NCI-H1105 treated with DMSO at 0.1 percent for 48 hours (cell line): ENCODE measurements at places on chromosomes 13 and 19.
A peak's percentile ranks its signal among the peaks of the same experiment; 100 is the strongest.

DNA sequence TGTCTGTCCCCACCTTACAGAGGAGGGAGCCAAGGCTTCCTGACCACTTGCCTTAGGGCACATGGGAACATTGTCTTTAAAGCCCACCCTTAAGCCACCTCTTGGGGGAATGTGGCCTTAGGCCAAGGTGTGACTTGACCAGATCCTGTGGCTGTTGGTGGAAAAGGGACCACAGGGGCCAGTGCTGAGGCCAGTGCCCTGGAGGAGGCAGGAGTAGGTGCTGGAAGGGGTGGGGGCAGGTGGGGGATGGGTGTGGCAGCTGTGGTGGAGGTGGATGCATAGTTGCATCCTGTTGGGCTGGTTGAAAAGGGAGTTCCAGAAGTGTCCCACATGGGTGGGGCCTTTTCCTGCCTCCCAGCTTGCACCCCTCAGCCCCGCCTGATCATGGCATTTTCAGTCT, 44.8 kb downstream of the DNM2 start:
- no peak for DNase-seq

GRCh38 chr13:100396776-100397175, 191.8 kb downstream of the GGACT start:
- no peak for DNase-seq

DNA sequence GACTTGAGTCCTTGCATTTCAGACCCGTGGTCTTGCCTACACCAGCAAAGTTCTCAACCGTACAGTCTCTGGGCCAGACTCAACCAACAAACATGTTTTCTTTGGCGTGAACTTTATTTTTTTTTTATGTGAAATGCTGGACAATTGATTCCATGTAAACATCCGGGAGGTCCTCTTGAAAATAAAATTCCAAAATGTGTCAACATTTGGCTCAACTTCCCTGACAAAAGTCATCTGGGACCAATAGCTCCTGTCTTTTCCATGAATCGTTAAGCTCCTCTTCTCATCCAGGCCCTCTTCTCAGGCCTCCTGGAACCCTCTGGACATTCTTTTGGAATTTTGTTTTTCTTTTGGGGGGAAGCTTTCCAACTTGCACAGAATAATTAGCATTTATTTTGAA, 2.7 kb downstream of the ALDH16A1 start:
- DNase-seq, result no peak

DNA sequence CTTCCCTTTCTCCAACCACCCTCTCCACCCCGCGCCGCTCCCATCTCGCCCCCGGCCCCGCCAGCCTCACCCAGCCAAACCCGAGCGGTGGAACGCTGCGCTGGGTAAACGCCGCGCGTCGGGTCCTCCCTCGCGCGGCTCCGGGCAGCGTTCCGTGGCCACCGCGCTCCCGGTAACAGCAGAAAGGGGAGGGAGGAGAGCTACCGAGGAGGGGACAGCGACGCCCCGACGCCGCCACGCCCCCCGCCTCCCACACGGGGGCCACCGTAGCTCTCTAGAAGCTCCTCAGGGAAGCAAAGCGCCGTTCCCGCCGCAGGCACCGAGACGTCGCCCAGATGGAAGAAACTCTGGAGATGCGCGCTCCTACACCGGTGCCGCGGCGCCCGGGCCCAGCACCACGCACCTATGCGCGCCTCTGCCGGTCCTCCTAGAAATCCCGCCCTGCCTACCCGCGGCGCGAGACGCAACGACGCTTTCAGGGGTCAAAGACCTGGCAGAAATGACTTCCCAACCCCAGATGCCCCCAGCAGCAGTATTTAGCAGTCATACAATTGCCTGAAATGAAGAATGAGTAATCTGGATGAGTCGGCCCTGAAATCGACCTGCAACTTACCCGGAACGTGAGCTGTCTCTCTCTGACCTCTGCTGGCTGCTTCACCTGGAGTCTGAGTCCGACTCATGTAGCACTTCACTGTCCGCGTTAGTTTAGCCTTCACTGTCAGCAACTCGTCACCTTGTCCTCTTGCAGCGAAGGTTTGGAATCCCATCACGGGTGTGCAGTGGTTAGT, at the start of gene RUBCNL:
Gene RUBCNL (minus strand): TSS at position 189 of the 788 bp plus-strand sequence. CDS start 14,777 bp downstream, outside the sequence.
- DNase-seq, result peak; percentile 18

DNA sequence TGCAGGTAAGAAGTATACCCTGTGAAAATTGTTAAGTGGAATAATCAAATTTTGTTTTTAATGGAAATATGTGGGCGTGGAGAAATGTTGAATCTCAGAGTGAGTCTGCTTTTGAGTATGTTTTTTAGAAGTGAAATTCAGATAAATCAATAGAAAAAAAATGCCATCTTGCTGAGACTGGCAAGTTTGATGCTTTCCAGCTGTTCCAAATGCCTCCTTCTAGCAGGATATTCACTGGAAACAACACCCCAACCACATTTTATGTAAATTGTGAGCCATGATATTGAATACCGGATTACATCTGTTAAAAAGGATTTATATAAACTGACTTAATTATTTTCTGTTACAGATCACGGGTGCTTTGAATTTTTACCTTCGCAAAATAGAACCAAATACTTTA, 115.4 kb downstream of the ITGBL1 start:
- no peak for DNase-seq

GRCh38 chr19:30070968-30071632, 129.1 kb downstream of the URI1 start:
- DNase-seq, result peak; percentile 75

DNA sequence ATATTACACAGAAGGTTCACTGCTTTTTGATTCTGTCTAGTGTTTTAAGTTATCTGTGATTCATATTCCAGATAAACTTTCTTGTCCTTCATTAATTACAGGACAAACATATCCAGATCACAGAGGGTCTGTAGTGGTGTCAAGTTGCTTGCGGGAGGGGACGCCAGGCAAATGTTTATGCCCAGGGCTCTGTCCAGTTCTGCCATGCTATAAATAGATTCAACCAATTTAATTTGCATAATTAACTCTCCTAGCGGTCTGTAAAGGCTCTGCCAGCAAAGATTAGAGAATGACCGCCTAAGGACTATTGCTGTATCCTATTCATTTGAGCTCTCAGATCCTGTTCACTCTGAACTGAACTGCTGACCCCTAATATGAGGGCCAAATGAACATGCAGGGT, 59.7 kb upstream of the TRPC4 start:
- no peak for DNase-seq

GRCh38 chr19:14961956-14962685, 17.5 kb downstream of the SLC1A6 start:
- no peak for DNase-seq

DNA sequence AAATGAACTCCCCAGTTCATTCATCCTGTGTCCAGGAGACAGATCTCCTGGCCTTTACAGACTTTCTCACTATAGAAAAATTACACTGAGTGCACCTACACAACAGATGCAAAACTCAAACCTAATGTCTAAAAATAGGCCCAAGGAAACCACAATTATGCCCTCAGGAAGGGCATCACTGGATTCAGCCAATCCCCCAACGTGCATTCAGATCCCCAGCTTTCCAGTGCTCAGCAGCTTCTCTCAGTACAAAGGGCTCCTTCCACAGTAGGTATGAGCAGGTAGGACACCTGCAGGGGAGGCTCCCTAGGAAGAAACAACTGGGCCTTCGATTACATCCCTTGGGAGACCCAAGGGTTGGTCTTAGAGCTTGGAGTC, 2.1 kb downstream of the ZNF709 start:
- DNase-seq, result no peak

DNA sequence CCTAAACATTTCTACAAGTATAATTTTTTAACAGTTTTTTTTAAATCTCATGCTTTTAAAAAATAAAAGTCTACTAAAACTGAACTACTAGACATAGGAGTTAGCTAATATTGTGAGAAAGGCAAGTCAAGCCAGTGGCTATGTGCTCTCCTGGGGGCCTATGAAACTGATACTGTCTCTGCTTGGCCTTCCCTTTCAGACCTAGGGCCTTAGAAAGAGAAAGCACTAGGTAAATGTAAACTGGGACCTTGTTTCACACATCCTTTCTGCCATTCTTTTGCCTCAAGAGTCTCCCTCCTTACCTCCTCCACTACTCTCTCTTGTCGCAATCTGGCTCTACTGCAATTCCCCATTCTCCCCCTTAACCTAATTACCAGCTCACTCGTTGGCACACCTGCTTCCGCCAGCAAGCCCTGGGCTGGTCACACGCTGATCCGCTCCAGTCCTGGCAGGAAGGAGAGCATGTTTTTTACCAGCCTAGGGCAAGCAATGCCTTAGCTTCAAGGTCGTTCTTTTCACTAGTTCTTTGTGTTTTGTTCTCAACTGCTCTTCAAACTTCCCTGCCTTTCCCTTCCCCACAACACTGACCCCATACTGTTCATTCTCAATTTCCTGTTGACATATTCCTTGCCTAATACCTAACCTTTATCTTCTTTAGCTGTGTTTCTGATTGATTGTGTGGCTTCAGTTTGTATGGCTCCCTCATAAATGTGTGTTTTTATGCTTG, 23.1 kb downstream of the TBC1D4 start:
- DNase-seq, result peak; percentile 48

GRCh38 chr19:29923653-29924052, 18.4 kb upstream of the URI1 start:
- DNase-seq, result no peak

- peak; percentile 43 for DNase-seq
Measured at GRCh38 chr13:78826312-78826711, 167.4 kb upstream of the OBI1 start.

DNA sequence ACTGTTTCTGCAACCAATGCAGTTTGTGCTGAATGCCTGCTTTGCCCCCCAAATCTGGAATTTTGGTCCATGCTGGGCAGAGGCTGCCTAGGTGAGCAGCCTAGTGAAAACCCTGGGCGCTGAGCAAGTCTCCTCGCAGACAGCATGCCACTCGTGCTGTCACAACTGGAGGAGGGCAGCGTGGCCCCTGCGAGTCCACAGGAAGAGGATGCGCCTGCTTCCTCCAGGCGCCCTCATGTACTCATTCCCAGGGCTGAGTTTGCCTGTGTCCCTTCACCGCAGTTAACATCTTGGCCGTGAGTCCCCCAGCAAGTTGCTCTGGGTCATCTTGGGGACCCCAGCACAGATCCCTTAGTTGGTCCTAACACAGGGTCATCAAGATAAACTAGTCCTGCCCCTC, 26.2 kb upstream of the TMEM160 start:
- DNase-seq, result no peak

DNA sequence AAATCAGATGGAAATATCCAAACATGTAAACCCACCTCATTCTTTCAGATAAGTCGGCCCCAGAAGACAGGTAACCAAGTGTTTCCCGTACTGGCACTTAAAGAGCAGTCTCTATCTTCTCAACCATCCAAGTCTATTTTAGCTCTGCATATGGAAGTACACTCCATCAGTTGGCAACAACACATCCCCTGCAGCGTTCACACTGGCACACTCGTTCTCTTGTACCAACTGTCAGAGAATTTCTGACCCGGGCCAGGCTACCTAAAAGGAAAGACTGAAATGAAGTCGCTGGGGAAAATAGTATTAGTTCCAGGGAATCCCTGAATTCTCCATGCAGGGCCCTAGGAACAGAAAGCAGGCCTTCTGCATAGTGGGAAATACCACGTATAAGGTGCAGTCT, 109.3 kb downstream of the RXFP2 start:
- no peak for DNase-seq

GRCh38 chr19:47176071-47176626, 45.5 kb downstream of the SAE1 start:
- no peak for DNase-seq

DNA sequence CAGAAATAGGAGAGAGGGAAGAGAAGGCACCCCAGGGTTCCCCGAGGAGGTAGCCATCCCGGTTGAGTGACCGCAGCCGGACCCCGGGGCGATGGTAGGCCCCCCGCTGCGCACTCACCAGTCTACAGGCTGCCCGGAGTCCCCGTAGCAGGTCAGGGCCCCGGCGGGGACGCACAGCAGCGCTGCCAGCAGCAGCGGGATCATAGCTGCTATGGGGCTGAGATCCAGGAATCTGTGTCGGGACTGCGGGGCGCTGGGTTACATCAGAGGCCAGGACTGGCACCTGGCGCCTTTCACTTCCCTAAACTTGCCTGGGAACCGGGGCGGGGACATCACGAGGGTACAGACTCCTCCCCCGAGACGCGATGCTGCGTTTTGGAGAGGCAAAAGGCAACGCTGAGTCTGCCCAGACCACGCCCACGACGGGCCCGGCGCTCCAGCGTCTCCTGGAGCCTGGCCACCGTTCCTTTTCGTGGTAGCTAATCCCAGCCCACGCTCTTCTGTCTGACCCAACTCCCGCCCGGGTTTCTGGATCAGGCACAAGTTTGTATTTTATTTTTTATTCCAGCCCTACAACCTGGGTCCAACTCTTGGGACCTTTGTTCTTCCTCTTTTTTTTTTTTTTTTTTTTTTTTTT, at the start of gene DNASE2:
Gene DNASE2 (minus strand): TSS at position 278 of the 637 bp plus-strand sequence. CDS start 74 bp downstream, at position 204.
- DNase-seq, result peak; percentile 96

DNA sequence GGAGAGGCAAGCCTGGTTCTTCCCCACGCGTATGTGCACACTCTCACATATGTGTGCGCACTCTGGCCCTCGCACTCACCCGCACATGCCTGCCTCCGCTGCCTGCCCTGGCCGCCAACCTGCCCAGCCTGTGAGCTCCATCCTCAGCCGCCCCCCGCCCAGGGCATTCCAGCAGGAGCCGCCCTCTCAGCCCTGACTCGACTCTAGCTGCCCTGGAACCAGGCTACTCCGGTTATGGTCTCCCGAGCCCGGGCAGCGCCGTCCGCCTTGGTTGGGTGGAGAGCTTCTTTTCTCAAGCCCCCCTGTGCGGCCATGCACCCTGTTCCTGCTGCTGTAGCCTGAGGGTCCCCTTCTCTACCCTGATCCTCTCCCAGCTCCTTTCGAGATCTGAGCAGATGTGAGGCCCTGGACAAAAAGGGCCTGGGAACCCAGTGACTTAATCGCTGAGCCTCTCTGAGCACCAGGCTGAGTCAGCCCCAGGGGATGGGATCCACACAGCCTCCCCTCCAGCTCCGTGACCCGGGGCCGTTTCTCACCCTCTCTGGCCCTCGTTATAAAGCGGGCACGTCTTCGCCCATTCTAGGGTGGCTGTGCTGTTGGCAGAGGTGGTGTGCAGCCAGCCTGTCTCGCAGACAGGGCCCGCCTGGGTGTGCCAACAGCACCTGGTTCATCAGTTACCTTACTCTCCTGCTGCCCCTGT, 191.5 kb downstream of the TEX29 start:
- no peak for DNase-seq
